Stimulated activated CD8-positive, alpha-beta memory T cell treated with anti-CD3 and anti-CD28 coated beads, Interleukin-4, amount 100 ng/mL, for 1 hour (primary cell): ENCODE measurements at places on chromosomes 13 and 19.

DNA sequence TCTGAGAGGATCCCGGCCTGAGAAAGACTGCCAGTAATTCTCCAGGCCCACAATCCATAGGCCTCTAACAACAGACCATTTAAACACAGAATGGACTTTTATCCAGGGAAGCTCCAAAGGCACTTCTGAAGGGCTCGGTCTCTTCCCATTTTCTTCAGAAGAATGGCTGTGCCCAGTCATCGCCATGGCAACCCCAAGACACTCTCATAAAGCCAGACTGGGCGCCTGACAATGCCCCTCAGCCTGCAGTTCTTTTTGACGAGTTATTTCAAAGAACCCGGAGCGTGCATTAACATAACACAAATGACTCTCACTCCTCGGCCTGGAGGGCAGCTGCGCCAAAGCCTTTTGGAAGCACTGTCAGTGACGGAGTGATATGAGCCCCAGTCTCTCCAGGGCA lies 61.0 kb downstream of the RASA3 start:
- no peak for DNase-seq

DNA sequence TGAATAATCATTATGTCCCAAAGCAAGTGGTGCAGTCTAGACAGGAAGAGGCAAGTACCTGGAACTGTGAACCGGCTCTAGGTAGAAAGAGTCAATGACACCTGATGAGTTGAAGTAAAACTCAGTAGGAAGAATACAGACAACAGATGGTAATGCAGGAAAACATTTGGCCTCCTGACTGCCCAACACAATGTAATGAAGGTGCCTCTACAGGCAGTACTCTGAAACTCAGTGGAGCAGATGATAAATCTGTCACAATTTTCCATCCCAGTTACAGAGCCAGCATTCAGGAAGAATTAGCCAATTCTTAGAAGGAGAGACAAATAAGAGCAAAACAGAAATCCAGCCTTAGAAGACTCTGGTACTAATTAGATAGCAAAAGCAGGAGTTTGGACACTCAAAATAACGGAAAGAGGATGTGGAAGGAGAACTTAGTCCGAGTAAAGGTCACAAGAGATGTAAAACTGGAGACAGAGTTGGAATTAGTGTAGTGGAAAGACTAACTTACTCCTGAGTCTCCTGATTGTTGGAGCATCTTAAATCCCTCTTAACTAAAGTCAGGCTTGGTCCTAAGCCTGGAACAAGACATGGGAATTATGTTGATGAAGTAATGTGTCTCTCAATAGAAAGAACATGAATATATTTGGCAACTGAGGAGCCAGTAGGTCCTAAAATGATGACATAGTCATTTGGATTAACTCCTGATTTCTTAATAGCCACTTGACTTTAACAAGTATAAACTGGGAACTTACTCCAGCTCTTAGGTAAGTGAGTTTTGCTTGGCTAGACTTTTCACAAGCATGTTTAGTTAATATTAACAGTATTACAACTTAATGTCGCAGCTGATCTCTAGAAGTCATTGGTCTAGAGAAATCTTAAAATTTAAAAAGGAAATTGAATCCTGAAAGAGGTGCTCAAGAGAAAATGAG lies 457.3 kb upstream of the MIR17HG start:
- no peak for DNase-seq

- DNase-seq, result no peak
Measured at GRCh38 chr13:21733475-21734263, 62.8 kb downstream of the FGF9 start.

DNA sequence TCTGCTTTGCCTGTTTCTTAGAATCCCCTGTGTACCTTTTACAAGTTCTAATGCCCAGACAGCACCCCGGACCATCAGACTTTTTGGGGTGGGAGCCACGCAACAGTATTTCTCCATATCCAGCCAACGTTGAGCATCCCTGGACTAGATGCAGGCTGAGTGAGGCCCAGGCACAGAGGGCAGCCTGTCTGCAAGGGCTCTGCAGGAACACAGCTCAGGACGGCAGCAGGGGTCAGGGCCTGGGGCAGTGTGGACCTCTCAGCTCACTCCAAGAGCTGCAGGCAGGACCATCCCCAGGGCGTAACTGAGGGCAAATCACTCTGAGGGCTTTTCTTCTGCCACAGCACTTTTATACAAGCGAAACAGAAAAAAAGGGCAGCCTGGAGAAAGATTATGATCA lies 95.8 kb downstream of the DNAJC15 start:
- no peak for DNase-seq

DNA sequence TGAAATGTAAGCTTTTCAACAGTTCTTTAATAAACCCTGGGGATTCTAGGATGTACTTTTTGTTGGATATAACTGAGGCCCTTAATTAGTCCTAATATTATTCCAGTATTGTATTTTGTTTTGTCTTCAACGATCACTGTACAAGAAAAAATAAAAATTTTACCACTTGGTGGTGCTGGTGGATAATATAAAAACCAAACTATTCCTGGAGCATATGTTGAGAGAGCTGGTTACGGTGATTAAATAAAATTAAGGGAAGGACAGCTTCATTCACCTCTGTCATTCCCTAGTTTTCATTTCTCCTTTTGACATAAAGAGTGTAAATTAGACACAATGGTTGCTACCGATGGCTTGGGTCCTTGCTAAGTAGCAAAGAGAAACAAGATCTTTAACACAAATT lies 598.6 kb upstream of the PCDH20 start:
- no peak for DNase-seq

DNA sequence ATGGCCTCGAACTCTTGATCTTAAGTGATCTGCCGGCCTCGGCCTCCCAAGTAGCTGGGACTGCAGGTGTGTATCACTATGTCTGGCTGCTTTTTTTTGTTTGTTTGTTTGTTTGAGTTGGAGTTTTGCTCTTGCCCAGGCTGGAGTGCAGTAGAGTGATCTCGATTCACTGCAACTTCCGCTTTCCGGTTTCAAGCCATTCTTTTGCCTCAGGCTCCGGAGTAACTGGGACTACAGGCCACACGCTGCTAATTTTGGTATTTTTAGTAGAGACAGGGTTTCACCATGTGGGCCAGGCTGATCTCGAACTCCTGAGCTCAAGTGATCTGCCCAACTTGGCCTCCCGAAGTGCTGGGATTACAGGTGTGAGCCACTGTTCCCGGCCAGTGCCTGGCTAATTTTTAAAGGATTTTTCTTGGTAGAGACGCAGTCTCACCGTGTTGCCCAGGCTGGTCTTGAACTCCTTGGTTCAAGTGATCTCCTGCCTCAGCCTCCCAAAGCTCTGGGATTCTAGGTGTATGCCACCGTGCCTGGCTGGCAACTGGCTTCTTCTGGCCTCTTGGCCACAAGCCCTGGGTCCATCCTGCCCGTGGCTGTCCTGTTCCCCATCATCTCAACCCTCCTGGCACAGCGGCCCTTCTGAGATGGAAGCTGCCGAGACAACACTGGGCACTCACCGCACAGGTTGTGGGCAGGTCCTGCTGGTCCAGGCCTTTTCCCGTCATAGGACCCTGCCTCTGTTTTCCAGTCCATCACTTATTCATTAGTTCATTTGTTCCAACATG lies 11.5 kb downstream of the TECR start:
- DNase-seq, result no peak

DNA sequence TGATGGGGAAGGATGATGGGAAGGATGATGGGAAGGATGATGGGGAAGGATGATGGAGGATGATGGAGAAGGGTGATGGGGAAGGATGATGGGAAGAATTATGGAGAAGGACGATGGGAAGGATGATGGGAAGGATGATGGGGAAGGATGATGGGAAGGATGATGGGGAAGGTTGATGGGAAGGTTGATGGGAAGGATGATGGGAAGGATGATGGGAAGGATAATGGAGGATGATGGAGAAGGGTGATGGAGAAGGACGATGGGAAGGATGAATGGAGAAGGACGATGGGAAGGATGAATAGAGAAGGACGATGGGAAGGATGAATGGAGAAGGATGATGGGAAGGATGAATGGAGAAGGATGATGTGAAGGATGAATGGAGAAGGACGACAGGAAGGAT lies 13.5 kb downstream of the C2CD4C start:
- DNase-seq, result no peak

DNA sequence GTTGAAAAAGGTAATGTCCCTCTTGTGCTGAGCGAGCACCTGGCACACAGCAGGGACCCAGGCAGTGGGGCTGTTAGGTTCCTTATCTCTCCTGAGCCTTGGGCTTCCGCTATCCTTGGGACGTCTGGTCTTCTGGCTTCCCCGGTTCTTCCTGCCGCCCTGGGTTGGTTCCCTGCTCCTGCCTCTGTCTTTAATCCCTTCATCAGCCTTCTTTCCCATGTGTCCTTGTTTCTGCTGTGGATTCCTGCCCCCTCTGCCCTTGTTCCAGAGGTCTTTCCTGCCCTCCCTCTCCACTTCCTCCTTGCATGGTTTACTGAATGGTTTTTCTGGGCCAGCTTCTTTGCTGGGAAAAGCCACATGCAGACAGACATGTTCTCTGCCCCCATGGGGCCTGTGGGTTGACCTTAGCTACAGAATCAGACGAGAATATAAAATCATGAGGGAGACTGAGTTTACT lies 2.6 kb downstream of the EPN1 start:
- DNase-seq, result no peak

DNA sequence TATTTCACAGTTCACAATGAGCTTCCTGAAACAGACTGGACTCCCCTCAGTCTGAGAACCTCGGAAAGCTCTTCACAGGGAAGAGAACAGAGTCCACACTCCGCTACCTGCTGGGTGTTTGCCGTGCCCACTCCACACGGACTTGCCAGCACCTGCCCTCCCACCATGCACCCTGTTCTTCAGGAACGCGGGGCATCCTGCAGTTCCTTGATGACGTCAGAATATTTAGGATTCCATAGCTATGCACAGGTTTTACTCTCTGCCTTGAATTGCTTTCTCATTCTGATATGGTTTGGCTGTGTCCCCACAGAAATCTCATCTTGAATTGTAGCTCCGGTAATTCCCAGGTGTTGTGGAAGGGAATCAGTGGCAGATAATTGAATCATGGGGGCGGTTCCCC lies 74.4 kb upstream of the FARP1 start:
- DNase-seq, result no peak

GRCh38 chr19:538641-539428 lies 5.0 kb upstream of the GZMM start:
- no peak for DNase-seq

DNA sequence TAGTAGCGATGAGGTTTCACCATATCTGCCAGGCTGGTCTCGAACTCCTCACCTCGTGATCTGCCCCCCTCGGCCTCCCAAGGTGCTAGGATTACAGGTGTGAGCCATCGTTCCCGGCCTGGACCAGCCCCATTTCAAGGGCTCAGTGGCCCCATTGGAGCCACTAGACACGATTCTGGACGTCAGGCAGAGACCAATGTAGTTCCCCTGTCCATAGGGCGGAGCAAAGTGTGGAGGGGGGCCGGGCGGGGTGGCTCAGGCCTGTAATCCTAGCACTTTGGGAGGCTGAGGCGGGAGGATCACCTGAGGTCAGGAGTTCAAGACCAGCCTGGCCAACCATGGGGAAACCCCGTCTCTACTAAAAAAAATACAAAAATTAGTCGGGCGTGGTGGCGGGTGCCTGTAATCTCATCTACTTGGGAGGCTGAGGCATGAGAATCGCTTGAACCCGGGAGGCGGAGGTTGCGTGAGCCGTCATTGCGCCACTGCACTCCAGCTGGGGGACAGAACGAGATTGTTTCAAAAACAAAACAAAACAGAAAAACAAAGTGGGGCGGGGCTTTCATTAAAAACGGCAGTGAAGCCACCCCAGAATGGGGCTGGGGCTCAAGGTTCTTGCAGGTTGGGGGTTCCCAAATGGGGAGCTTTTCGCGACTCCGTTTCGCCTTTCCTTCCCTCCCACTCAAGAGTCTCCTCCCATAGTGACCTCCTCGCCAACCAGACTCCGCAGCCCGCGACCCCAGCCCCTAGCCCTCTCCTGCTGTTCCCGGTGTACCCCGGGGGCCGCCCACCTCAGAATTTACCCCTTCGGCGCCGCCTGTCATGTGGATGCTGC lies 758 bp upstream of the TECR start:
- DNase-seq, result no peak

GRCh38 chr13:110600261-110600819 lies 15.0 kb upstream of the NAXD start:
- no peak for DNase-seq

DNA sequence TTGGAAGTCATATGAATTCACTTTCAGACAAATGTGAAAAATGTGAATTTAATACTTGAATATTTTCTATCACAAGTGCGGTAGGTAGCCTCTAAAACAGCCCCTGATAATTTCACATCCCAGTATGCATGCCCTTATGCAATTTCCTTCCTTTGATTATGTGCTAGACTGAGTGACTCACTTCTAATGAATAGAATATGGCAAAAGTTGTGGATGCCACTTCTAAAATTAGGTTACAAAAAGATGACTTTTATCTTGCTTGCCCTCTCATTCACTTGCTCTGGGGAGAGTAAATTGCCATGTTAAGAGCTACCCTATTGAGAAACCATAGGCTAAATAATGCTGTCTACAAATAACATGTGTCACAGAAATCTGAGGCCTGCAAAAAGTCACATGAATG lies 402.5 kb upstream of the PCDH9 start:
- no peak for DNase-seq

DNA sequence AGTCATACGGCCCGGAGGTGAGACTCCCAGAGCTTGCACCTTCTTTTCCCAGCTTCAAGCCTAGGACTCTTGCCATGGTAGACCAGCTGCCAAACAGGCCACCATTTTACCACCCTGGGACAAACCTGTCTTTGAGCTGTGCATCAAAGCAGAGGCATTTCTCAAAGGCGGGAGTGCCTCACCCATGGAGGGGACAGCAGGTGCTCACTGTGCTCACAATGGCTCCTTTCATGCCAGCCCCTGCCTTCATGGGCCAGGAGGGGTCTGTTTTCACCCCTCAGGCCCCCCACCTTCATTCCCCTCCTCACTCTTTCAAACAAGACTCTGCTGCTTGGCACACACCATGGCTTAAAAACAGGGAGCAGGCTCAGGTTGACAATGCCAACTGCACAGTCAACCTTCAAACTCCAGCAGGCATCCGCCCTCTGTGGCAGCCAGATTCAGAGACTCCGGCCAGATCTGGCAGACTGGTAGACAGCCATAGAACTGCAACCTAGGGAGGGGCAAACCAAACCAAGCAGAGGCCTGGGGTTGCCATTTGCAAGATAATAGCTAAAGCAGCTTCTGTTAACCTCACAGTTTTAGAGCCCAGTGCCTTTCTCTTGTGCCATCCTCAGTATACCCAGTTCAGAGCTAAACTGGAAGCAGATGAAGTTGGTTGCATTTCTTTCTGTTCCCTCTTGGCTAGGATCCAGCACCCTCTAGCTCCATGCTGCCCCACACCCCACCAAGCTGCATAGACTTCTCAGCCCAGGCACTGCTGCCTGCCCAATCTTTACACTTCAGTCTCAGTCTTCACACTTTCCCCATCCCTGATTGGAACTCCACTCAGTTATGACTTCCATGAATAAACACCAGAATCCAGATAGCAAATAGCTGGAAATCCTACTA lies 93.9 kb upstream of the SPATA13 start:
- no peak for DNase-seq

- no peak for DNase-seq
Measured at GRCh38 chr13:92590503-92590908, 636.1 kb upstream of the GPC6 start.

GRCh38 chr19:703651-704446 lies 4.9 kb upstream of the PALM start:
- peak; percentile 35 for DNase-seq
